GM13976 (cell line): ENCODE measurements at places on chromosomes 5 and 9.
A peak's percentile ranks its signal among the peaks of the same experiment; 100 is the strongest.

GRCh38 chr5:116989995-116990394, 415.4 kb upstream of the SEMA6A start:
- DNase-seq = no peak

GRCh38 chr9:13478160-13478559, 198.7 kb upstream of the MPDZ start:
- no peak for DNase-seq

- DNase-seq = peak; percentile 68
Measured at GRCh38 chr5:83306572-83307241, 164.8 kb upstream of the VCAN start.

GRCh38 chr5:106269252-106269843, 1401.4 kb downstream of the EFNA5 start:
- DNase-seq = no peak
